ENCODE measurements at places on chromosomes 12 and 14. TPM values are rescaled to one million over a fixed set of nuclear protein-coding genes. Genes with fewer than 3 reads are reported as not detected.

- DNase-seq, result no peak
These were observed 124.4 kb downstream of the SLC25A21 start for GRCh38 chr14:37047996-37048395.

FAM181A gene
- 13.4 TPM for total RNA-seq

DNA sequence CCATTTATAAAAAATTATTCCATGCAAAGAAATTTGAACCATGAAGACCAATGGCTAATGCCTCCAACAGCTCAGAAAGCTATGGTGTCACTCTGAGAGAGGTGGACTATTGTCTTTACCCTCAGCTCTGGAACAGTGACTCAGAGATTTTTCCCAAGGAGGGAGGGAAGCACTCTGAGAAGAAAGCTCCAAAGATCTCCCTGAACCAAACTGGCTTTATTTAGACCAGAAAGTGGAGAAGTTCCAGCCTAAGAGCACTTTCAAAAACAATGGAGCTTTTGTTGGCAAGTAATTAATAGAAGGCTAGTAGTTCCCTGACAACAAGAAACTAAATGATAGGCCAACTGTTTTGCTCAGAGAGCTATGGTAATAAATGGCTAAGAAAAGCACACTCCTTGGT lies 599.9 kb upstream of the MDGA2 start:
- DNase-seq, result no peak

DNA sequence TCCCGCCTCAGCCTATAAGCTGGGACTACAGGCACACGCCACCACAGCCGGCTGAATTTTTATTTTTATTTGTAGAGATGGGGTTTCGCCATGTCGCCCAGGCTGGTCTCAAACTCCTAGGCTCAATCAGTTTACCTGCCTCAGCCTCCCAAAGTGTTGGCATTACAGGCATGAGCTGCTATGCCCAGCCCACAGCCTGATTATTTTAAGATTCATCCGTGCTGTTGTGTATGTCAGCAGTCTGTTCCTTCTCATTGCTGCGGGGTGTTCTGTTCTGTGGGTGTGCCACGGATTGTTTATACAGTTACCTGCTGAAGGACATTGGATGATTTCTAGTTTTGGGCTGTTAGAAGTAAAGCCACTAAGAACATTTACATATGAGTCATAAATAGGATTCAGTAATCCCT lies 9.6 kb upstream of the EP400 start:
- no peak for DNase-seq

DNA sequence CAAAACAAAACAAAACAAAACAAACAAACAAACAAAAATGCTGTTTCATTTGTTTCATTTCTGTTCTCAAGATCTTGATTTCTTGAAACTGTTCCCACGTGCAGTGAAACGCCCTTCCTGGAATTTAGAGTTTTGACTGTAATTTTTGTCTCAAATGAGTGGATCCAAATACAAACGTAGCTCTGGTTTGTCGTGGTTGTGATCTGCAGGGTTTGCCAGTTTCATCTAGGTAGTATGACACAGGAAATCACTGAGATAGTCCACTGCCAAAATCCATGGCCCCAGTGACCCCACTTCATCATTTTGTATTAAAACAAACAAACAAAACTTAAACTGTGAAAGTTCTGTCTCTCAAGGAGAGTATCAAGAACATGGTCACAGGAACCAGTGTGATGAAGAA lies 838.6 kb downstream of the BCL11B start:
- no peak for DNase-seq

- no peak for DNase-seq
These were observed 182.8 kb downstream of the SLC5A8 start for GRCh38 chr12:101027200-101027599.

All from neural crest cell (in vitro differentiated cells).